ENCODE measurements at places on chromosomes 16 and 17.

GRCh38 chr17:77783991-77784820 lies 174.3 kb upstream of the TNRC6C start:
- no peak for DNase-seq

- no peak for DNase-seq
Observed at GRCh38 chr16:18062713-18063112, 273.8 kb downstream of the NPIPA8 start.

- DNase-seq: no peak
Observed at GRCh38 chr17:80821546-80821945, 170.1 kb upstream of the CHMP6 start.

DNA sequence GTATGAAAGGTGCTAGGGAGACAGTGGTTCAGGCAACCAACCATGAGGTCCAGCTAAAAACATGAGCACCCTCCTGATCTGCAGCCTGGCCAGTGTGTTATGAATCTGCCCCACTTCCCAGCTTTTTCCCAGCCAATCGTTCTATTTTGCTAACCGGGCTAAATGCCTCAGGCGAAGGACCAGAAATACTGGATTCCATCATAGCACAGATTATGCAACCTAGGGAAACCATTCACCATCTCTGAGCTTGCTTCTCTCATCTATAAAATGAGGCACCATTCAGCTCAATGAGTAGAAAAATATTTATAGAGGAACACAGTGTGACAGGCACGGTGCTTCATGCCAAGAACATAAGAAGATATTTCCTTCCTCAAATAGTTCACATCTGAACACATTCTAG lies 45.2 kb upstream of the NUDT7 start:
- no peak for DNase-seq

- DNase-seq: no peak
Observed at GRCh38 chr17:3008336-3009288, 54.8 kb downstream of the OR1D5 start.

DNA sequence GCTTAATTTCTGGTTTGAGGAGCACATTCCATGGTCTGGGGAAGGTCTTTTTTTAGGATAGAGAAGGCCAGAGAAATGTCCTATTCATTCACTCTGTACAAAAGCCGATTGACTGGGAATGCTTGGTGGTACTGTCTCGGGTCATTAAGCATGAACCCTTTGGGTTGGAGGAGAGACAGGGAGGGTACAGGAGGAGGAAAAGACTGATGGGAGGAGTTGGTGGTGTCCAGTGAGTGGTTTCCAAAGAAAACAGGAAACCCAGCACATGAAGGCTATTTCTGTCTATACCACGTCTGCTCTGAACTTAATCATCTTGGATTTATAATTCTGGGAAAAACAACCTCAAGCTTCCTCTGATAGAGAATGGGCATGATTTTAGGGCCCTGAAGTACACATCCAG lies 111.9 kb downstream of the XYLT1 start:
- DNase-seq: no peak

DNA sequence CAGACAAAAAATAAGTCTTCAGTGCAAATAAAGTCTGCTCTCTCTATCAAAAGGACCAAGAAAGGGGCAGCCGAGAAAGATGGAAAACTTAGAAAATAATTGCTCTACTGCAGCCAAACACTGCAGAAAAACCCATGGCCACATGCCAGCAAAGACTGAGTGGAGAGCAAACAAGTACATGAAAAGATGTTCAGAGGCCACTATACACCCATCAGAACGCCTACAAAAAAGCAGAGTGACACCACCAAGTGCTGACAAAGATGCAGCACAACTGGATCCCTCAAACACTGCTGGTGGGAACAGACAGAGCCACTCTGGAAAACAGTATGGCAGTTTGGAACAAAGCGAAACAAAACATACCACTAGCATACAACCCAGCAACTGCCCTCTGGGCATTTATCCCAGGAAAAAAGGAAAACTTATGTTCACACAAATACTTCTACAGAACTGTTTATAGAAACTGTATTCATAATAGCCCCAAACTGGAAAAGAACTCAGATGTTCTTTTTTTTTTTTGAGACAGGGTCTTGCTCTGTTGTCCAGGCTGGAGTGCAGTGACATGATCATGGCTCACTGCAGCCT lies 36.7 kb downstream of the KIAA0753 start:
- DNase-seq: no peak

DNA sequence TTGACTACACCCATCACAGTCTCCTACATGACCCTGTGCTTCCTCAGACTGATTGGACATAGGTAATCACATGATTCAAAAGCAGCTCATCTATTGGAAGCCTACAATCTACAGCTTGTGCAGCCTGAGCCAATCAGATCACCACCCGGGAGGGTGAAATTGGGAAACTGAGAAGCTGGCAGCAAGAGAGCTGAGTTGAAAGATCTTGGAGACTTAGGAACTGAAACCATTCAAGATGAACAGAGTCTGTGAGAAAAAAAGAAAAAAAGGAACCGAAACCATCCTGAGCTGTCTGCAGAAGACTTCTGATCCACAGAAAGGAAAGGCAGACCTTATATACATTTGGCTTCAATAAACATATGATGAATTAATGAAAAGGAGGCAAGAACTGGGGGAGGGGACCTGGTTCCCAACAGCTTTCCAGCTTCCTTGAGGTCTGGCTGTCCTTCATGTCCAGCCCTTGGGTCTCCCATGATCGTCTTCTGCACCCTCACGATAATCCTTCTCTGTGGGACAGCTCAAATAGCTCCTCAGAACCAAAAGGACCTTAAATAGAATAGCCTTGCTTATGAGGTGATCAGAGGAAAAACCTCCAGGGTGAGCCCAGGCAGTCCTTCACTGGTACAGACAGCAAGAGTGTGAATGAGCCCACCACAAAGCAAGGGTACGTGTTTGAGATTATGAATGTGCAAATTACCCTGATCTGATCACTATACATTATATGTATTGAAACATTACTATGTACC lies 32.6 kb downstream of the PLXDC1 start:
- peak; percentile 82 for DNase-seq

DNA sequence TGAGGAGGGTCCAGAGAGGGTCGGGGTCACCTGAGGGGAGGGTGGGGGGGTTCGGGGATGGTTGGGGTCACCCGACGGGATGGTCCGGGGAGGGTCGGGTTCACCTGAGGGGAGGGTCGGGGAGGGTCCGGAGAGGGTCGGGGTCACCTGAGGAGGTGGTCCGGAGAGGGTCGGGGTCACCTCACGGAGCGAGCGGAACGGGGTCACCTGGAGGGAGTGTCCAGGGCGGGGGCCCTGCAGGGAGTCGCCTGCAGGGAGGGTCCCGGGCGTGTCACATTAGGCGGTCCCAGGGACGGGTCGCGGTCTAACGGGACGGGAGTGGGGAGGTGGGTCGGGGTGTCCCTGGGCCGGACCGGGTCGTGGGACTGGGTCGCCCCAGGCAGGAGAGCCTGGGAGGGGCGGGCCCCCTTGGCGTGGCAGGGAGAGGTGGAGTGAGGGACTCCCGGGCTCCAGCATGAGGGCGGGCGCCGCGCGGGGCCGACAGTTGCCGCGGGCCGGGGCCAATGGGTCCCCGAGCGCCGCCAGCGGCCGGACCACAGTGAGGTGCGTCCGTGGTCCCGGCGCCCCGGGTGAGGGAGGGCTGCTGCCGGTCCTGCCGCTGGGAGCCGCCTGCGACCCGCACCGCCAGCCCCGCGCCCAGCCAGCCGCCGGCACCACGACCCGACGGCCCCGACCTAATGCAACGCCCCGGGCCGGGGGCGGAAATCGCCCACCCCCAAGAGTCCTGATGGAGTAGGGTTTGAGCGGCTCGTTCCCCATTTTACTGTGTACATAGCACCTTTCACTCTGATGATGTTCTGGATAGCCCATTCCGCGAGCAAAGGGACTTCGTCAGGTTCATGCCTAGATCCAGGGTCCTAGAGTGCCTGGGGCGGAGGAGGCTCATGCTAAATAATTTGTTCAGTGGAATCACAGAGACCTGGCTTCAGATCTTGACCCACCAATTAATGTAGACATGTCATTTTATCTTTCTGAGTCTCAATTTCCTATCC lies 1.2 kb upstream of the ABCA3 start:
- DNase-seq: no peak

All from CD14-positive monocyte (primary cell).